Ascending aorta (tissue), 2 donors: ENCODE measurements at places on chromosomes 6 and 20.

DNA sequence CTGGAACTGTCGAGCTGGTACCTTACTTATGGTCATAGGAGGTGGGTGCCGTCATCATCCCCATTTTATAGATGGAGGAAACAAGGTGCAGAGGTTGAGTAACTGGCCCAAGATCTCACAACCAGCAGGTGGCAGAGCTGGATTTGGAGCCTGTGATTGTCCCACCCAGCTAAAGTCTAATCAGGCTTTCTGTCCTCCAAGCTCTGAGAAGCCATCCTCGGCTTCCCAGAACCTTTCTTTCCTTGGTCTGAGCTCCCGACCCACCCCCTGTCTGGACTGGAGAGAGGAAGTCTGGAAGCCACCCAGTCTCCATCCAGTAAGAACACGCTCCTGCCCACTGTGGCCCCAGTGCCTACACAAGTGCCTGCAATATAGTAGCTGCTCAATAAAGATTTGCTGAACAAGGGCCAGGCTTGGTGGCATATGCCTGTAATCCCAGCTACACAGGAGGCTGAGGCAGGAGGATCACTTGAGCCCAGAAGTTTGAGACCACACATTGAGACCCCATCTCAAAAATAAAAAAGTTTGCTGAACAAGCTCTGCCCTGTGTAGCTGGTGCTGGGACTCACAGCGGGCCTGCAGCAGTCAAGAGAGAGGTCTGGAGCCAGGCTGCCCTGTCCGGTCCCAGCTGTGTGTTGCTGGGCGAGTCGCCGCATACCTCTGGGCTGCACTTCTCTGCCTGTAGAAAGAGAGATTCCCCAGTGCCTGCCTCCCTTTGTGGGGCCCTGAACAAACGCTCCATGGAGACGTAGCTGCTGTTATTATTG, 32.5 kb upstream of the DLGAP4 start:
- DNase-seq = no peak

GRCh38 chr6:42017021-42017643, 33.2 kb upstream of the TAF8 start:
- DNase-seq = no peak

DNA sequence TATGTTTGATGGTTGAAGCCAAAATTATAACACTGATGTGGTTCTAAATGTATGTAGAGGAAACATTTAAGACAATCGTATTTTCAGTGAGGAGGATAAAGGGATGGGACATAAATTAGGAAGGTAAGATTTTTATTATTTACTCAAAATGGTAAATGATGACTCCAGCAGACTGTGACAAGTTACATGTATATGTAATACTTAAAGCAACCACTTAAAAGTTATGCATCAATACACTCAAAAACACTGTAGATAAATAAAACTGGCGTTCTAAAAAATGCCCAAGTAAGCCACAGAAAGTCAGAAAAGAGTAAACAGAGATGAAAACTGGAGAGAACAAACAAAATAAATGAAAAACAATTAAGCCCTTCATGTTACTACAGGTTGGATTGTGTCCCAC, 18.7 kb downstream of the HLA-DMB start:
- no peak for DNase-seq

DNA sequence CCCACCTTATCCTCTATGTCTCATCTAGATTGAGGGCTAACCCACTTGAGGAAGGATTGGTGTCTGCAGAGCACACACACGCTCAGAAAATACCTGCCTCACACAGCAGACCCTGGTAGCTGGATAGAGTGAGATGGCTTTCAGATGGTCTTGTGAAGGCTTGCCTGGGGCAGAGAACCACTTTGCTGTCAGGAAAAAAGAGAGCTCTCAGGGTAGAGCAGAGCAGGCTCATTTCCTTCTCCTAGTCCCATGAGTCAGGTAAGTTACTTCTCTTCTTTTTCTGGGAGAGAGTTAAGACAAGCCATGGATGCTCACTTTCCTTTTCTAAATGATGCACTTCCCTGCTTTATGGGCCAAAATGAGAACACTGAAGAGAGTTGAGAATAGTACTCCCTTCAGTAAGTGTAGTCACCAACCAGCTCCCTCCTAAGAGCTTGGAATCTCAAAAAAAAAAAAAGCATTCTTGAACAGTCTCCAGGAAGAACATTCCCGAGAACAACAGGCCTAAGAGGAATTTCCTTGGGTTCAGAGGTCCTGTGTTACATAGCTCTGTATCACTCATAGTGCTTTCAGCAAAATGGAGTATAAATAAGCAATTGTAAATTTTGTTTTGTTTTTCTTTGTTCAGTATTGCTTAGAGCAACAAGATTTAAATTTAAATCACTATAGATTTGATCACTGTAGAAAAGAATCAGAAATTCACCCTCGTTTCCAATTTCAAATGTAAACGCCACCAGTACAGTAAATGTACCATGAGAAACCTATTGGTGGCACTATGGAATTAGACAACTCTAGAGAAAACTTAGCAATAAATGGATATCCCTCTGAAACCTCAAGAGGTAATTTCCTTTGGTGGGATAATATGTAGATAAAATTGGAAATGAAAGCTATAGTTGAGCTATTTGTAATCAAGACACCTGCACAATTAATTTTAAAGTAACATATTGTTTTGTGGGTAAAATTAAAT, 530.3 kb downstream of the RFPL4B start:
- DNase-seq = no peak

- no peak for DNase-seq
These were observed 45.6 kb upstream of the FOXA2 start for GRCh38 chr20:22629927-22630326.

DNA sequence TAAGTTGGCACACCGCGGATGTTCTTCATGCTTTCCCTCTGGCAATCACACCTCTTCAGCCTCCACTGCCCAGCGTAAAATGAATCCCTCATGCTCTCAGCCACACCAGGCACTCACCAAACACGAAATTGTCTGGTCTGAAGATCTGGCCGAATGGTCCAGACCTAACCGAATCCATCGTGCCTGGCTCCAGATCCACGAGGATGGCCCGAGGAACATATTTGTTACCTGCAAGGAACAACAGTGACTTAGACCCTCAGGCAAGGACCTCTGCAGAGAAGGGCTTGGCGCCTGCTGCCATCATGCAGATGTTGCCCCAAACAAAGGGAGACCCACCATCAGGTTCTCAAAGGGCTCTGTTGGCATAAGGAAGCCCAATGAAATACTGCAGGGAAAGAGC, 1.4 kb downstream of the TUBB2B start:
- DNase-seq = no peak

GRCh38 chr6:146470091-146470770, 73.4 kb upstream of the RAB32 start:
- DNase-seq = no peak

DNA sequence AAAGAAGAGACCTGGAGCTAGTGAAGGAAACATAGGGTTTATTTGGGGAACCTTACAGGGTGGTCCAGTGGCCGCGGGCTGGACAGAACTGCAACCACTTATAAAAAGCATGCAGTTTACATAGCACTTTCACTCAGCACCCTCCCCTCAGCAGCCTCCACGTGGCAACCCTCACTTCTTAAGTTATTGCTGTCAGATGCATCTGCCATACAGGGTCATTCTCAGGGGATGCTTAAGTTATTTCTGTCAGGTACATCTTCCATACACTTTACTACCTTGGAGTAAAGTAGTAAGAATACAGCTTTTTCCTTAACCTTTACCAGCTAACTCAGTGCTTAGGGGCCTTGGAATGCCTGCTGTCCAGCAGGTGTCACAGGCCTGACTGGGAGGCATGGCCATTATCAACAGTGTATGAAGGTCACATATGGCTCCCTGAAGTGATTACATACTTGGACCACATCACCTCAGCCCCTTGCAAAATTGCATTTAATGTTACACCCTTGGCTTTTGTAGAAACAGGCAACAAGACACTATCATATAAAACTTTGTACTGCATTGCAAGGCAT, 2.0 kb upstream of the NOL7 start:
- no peak for DNase-seq

DNA sequence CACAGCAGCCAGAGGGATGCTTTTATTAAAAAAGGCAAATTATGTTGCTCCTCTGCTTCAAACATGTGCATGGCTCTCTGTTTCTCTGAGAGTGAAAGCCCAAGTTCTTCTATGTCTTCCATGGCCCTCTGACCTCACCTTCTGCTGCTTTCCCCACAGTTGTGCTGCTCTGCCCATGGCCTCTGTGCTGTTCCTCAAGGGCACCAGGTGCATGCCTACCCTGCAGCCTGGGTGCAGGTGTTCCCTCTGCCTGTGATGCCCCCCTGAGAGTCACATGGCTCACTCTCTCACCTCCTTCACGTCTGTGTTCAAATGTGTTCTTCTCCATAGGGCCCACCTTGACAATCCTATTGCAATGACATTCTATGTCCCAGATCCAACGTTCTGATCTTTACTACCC, 477.0 kb upstream of the CHD6 start:
- no peak for DNase-seq

DNA sequence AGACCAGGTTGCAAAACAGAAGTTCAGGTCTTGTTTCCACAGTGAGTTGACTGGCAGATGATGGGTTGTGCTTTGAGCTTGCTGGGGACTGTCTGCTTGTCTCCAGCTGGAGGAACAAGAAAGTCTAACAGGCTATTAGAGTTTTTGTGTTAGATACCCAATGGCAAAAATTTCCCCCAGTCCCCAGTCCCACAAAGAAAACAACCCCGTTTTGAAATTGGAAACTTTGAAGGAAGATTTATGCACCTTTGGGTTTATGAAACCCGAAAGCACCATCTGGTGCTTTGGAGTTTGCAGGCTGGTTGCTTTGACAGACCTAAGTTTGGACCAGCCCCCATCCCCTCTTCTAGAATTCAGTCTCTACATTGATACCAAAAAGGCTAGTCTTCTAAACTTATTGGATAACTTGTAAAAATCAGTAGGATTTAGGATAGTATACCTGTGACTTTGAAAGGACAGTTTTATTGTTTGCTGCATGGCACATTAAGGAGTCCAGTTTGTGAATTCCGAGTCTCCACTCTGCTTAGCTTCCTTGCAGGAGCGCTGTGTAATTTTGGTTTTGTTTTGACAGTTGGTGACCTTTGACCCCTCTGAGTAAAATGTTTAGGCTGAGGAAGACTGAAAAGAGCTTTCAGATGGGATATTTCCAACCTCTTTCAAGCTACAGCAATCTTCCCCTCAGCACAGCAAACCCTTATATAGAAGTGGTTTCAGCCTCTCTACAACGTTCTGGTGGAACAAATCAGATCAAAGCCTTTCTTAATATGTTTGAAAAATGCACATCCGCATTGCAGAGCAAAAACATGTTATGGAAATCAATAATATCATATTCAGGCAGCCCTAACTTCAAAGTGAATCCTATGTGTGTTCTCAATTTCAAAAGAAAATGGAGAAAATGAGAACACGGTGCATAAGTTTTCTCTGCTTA, 25.5 kb upstream of the PRL start:
- no peak for DNase-seq

GRCh38 chr20:45823949-45824835, 2.9 kb downstream of the TNNC2 start:
- no peak for DNase-seq

DNA sequence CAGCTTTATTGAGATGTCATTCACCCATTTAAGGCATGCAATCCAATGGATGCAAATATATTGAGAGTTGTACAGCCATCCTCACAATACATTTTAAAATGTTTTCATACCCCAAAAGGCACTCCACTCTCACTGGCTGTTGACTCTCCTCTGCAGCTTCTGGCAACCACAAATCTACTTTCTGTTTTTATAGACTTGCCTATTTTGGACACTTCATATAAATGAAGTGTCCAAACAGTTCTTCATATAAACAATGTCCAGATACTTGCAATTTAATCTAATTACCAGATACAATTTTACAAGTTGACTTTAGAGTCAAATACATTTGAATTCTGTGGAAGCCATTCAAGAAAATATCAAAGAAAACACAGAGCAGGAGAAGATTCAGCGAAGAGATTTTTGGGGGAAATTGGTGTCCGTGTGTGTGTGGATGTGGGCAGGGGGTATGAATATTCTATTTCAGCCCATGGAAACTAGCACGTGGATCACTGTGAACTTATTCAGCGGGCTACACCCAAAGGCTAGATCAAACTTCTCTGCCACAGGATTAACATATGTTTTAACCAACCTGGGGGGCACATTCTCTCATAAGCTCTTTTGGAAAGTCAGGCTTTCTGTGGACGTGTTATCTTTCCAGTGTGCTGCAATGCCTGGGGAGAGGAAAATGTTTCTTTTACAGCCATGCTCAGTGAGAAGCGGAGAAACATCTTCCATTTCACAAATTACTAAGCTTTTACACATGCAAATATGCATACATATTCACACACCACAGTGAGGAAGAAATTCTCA, 73.9 kb downstream of the PLG start:
- no peak for DNase-seq

GRCh38 chr6:156776470-156776839, 723 bp upstream of the ARID1B start:
- DNase-seq = no peak

DNA sequence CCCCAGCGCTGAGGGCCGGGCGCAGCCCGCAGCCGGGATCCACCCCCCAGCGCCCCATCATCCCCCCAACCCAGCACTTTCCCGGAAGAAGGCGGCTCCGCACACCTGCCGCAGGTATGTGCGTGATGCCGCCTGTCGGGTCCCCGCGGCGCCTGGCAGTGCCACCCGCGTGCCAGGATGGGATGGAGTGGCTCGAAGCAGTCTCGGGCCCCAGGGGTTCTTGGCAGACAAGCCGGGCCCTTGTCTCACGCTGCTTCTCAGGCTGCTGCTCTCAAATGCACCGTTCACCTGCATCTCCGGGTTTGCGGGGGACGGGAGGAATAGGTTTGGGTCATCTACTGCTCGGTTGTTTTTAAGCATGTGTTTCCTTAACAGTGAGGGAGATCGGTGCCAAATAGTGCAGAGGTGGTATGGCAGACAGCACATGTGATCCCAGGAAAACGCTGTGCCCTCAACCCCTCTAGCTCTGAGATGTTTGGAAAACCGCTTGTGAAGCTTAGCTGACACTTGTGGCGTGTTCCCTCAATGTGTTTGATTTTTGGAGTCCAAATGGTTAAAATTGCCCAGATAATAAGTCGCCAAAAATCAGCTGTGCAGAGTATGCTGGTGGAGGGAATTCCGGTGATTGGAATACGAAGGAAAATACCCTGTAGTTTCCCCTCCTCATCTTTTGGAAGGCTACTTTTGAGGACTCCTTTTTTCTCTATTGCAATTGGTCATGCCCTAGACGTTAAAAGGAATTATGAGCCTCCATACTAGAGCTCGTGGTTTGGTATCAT, 926 bp downstream of the MYLIP start:
- DNase-seq = no peak

DNA sequence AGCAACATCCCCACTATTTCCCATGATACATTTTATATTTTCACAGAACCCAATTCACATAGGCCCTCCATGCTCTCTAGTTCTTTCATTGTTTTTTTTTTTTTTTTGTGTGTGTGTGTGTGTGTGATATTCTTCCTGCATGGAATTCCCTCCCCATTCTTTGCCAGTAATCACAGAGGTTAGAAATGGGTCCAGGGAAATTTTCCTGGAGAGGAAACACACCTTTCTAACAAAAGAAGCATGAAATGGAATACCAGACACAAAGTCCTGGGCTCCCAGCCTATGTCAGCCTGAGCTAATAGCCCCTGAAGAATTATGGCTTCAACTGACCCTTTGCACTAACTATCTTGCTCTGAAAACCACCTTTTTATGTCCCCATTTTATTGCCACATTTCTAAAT, 194.2 kb upstream of the NT5E start:
- no peak for DNase-seq

GRCh38 chr6:124924333-124924759, 37.9 kb upstream of the RNF217 start:
- no peak for DNase-seq

GRCh38 chr6:45886776-45887175, 128.9 kb downstream of the CLIC5 start:
- DNase-seq = no peak
